Ovary (tissue), 10 donors: ENCODE measurements at places on chromosomes 2 and 18.

DNA sequence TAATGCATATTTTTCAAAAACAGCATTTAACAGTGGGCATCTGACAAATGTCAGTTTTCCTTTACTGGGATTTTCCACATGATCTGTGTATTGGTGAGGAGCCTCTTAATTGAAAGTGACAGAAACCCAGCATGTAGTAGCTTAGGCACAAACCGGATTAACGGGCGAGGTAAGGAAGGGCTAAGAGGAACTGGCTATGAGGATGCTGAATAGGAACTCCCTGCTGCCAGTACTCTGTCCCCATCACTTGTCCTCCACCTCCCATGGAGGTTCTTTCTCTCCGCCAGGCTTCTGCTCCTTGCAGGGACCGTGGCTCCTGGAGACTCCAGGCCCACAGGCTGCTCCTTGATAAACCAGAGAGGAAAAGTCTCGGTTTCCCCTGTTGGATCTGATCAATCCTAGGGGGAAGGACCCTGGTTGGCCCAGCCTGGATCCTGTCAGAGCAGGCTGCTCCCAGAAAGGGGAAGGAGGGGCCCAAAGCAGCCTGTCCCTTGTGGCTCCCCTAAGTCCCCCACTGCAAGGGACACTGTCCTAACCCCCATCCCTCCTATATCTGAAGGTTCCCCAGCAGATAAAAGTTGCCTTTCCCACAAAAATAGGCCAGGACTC, 10.3 kb downstream of the TEX44 start:
- no peak for DNase-seq

DNA sequence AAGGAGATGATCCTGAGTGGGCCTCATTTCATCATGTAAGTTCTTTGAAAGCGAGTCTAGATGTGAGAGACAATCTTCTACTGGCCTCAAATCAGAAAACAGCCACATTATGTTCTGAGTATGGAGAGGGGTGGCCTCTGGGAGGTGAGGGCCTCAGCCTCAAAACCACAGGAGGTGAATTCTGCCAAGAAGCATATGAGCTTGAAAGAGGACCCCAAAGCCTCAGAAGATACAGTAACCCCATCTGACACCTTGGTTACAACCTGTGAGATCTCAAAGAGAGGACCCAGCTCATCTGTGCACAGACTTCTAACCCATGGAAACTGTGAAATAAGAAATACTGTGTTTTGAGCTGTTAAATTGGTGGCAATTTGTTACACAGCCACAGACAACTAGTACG, 200.1 kb downstream of the ARHGAP15 start:
- no peak for DNase-seq

- no peak for DNase-seq
Observed at GRCh38 chr2:156321243-156321904, 11.1 kb downstream of the NR4A2 start.

GRCh38 chr2:54763636-54764291, 40.3 kb downstream of the EML6 start:
- no peak for DNase-seq

- no peak for DNase-seq
Observed at GRCh38 chr18:80070825-80071224, 36.6 kb downstream of the RBFA start.

GRCh38 chr18:55515941-55516710, 71.9 kb downstream of the TCF4 start:
- no peak for DNase-seq

DNA sequence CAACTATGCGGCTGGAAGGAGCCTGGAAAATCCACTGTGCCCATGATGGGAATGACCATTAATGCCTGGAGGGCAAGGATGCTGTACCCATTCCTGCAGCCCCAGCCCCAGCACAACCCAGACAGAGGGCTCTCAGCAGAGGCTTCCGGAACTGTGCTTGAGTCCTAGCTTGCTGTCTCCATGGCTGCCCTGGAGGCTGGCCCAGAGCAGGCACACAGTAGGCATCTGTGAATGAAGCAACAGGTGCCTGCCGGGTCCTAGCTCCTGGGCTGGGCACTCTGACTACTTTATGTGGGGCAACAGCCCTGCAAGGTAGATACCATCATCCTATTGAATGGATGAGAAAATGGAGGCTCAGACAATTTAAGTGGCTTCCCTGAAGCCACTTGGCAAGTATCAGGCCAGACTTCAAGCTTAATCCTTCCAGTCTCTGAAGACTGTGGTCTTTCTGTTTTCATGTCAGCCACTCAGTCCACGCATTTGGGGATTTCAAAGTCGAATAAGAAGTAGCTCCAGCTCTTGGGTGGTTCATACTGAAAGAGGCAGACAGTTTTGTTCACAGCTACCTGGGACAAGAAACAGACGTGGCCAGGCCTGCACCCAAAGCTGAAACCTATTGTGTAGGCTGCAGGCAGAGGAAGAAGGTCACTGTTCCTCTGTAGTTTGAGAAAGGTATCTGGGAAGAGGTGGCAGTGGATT, 237.5 kb downstream of the ZBTB7C start:
- peak; percentile 26 for DNase-seq

GRCh38 chr18:79720359-79720733, 40.7 kb downstream of the CTDP1 start:
- no peak for DNase-seq

DNA sequence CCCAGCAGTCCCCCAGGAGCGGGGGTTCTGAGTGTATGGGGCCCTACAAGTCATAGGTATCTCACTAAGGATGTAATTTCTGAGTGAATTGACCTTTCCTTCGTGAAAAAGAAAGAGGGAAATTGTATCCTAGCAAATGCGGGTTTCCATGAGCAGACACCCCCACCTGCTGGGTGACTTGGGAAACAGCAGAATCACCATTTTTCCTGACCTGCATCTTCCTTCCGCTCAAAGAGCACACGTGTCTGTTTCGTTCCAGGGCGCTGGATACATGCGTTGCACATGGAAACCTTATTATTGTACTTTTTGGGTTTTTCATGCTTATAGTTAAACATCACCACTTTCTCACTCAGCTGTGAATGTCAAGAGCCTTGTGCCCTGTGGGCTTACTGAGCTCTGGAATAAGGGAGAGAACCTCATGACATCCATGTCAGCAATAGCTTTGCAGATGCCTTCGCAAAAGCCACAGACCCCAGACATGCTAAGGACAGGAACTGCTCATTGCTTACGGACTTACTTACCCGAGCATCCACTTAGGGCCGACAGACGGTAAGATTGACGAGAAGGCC, 132.8 kb downstream of the TPO start:
- peak; percentile 71 for DNase-seq

DNA sequence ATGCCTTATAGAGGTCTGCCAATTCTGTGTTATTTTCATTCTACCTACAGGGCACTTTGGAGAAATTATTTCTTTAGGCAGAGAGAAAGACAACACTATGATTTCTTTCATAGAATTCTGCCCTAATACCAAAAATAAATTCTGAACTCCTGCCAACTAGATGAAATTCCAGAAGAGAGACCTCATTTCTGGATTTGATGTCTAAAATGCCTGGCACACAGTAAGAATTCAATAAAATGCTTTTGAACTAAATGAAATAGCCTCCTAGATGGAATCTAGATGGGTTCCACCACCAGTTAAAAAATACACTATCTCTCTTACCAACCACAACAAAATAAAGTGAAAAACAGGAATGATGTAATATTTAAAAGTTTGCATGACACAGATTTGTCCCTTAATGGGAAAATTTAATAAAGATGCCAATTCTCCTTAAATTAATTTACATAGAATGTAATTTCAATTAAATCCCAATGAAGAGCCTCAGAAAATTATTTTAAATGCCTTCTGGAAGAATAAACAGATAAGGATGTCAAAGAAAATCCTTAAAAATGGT, 75.0 kb downstream of the OSBPL1A start:
- DNase-seq, result no peak

GRCh38 chr18:30405038-30405437, 637.5 kb downstream of the DSC3 start:
- no peak for DNase-seq

DNA sequence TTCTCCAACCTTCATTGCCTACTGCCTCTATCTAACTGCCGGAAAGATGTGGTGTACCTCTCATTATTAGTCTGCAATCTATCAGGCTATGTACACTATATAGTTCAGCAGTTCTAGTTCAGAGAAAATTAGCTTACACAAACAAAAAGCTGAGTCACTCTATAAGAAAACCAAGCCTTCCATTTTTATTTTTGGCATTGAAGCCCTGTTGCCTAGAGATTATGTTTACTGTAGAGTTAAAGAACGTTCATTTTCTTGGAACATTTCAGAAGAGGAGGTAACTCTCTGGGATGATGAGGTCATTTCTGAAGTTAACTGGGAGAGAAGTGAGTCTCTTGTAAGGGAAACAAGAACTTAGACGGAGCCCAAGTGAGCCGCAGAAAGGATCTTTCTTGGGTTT, 133.5 kb downstream of the FAM124B start:
- no peak for DNase-seq

- DNase-seq, result no peak
Observed at GRCh38 chr2:98296440-98296839, 49.8 kb upstream of the CNGA3 start.

DNA sequence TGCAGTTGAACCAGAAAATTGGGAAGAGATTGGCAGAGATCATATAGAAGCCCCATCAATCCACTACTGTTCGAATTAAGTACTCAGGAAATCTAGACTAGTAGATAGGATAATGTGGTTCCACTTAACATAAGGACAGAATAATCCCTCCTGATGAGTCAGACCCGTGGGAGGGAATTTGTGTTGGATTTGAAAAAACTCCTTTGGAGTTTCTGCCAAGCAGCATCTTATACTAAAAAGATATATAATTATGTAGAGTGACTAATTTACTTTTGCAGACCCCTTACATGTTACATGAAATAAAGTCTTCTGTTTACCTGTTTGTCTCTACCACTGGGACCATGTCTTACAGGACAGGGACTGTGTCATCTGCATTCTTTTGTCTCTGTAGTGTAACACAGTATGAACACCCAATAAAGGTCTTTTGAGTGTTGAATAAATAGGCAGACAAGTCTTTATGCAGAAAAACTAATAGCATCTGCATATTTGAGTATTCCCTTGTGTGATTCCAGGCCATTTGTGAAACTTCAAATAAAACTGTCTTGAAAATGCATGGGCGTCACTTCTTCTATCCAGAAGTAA, 122.6 kb upstream of the DNAJC10 start:
- no peak for DNase-seq

- DNase-seq, result no peak
Observed at GRCh38 chr2:120949957-120950590, 214.4 kb downstream of the GLI2 start.

DNA sequence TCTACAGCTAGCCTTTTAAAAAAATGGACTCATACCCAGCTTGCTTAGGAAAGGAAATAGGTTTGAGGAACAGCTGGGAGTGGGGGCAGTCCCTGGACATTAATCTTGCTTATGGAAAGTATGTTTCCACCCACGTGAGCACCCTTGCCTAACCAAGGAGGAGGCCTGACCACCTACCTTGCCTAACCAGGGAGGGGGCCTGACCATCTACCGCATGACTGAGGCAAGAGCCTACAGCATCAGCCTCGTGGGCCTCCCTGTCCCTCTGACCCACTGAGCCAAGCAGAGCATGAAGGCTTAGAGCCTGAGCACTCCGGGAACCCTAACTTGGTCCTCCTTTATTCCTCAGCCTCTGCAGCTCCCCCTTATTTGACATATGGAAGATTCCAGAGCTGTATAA, 20.2 kb downstream of the PRKAG3 start:
- no peak for DNase-seq

DNA sequence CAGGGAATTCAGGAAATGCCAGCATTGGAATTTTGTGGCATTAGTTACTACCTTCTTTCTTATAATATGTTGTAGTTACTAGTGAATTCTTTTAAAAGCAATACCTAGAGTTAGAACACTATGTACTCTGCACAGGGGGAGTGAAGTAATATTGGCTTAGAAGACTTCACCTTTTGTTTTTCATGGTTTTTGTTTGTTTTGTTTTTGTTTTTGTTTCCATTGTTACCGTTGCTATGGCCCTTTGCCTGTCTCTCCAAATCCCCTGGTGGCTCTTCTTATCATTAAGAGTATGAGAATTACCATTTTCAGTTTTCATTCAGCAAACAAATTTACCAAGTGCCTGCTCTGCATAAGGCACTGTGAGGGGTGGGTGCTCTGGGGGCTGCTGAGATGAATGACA, 160.1 kb downstream of the HAUS1 start:
- DNase-seq, result no peak

- DNase-seq, result no peak
Observed at GRCh38 chr2:237459741-237460174, 27.3 kb upstream of the MLPH start.

- DNase-seq, result no peak
Observed at GRCh38 chr2:77232909-77233425, 289.2 kb downstream of the LRRTM4 start.

GRCh38 chr2:230795856-230796255, 68.9 kb upstream of the ITM2C start:
- DNase-seq, result no peak
